ENCODE measurements at places on chromosomes 13 and 19. TPM values are rescaled to one million over a fixed set of nuclear protein-coding genes. Genes with fewer than 3 reads are reported as not detected.

C19orf73 gene
- not detected for total RNA-seq

ZNF492 gene
- 0.09 TPM for total RNA-seq

DNA sequence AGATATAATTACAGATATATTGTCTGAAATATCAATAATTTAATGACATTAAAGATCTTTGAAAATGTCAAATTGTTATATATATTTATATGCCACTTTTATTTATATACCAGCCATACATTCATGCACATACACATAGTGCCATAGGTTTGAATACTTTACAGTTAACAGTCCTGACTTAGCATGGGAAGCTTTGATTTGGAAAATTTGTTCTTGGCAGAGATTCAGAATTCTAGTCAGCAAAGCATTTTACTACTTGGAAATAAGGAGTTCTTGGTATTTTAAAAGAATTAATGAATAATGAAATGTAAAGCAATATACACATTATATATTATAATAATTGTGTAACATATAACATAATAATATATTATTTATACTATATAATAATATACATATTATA lies 277.0 kb upstream of the PCDH20 start:
- peak; percentile 54 for DNase-seq

GRCh38 chr13:45501175-45501526 lies 36.4 kb downstream of the COG3 start:
- no peak for DNase-seq

- DNase-seq, result no peak
Observed at GRCh38 chr13:102487330-102487729, 85.5 kb upstream of the FGF14 start.

- peak; percentile 31 for DNase-seq
Observed at GRCh38 chr19:29001141-29001581, 211.8 kb downstream of the UQCRFS1 start.

DNA sequence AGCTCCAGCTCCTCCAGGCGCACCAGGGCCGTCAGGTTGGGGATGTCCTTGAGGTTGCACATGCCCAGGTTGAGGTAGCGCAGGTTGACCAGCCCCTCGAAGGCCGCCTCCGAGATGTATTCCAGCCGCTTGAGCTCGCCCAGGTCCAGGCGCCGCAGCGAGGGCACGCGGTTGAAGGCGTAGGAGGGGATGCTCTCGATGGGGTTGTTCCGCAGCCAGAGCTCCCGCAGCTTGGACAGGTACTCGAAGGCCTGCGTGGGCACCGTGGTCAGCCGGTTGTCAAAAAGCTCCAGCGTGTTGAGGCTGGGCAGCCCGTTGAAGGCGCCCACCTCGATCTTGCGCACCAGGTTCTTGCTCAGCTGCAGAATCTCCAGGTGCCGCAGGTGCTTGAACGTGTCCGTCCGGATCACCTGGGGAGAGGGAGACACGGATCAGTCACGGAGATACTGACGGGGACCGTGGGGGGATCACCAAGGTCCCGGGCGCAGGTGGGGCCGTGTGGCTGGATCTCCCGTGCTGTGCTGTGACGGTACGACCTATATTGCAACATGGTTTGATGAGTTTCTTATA lies 5.4 kb upstream of the ASPDH start:
- DNase-seq, result no peak

DNA sequence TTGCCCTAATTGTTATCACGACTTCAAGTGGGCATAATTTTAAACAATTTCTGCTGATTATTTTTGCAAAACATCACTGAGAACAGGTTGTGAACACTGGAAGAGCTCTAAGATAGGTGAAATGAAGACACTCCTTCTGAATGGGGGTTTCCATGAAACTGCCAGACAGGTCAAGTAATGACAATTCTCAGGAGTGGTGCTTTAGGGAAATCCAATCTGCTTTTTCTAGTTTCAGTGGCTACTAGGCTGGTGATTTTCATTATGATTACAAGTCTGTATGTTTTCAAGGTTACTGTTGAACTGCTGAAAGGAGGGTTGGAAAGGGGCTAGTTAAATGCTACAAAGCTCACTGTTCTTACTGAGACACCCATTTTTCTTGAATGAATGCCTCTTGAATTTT lies 1724.2 kb downstream of the PCDH9 start:
- no peak for DNase-seq

GRCh38 chr13:33466262-33466661 lies 180.7 kb upstream of the STARD13 start:
- DNase-seq, result no peak

DNA sequence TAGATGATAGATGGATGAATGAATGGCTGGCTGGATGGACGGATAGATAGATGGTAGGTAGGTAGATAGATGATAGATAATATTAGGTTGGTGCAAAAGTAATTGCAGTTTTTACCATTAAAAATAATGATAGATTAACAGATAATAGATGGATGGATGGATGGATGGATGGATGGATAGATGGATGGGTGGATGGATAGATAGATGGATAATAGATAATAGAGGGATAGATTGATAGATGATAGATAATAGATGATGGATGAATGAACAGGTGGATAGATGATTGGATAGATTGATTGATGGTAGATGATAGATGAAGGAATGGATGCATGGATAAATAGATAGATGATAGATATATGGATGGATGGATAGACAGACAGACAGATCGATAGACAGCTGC lies 87.9 kb upstream of the RAP2A start:
- DNase-seq, result no peak

DNA sequence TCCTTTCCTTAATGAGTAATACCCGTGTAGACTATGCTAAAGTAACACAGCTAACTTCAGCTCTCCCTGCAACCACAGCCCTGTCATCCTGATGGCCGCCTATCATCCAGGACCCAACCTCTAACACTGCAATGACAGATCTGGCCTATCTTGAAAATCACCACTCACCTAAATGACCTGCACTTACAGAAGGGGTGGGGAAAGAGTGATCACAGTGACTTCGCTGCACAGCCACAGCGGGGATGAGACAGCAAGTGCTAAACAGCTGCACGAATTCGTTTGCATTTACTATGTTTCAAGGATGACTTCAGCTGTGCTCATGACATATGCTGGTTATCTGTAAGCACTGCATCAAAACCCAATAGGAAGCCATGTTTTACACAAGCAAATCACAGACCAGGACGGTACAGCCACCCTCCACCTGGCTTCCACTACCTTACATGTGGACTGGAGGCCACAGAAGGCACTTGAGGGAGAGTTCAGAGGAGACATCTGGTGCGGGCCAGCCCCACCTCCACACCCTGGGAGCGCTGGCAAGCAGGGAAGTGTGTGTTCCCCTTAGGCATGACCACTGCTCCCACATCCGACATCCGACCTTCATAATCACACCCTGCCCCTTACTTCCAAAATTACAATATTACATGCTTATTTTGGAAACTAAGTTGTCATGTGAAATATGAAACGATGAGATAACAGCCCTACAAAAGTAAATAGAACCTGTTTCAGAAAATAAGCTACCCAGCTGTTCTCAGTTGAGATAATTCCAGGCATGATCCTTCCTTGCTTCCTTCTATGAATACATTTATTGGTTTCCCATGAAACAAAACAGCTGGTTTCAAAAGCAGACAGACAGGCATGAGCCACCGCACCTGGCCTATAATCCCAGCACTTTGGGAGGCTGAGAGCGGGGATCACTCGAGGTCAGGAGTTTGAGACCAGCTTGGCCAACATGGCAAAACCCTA lies 95.7 kb downstream of the STK24 start:
- DNase-seq, result no peak
